ENCODE measurements at places on chromosomes 16 and 17.

DNA sequence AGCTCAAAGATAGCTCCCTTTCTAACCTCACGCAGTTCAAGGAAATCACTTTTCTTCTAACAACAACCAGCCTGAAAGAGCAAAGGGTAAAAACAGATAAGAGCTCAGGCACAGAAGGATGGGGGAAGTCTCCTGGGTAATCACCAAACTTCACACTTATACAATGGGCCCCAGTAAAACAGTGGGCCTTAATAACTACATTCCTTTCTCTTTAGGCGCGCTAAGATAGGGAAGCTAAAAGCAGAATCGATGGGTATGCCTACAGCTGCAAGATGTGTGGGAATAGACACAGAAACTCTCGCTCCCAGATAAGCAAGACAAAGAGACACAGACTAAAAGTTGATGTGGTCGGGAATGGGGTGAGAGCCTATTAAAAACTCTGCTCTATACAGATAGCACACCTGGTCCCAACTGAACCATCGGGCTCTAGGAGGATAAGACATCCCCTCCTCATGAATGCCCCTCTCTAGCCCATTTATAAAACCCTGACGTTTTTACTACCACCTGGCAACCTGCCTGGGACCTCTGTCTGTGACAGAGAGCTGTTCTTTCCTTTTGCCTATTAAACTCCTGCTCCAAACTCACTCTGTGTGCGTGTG lies 826 bp downstream of the LYZL6 start:
- DNase-seq = no peak

- DNase-seq = no peak
Measured at GRCh38 chr17:34614698-34615097, 35.3 kb downstream of the TMEM132E start.

- no peak for DNase-seq
Measured at GRCh38 chr16:47461598-47462266, 601 bp downstream of the PHKB start.

GRCh38 chr17:10737168-10737622 lies 7.4 kb upstream of the TMEM220 start:
- no peak for DNase-seq

DNA sequence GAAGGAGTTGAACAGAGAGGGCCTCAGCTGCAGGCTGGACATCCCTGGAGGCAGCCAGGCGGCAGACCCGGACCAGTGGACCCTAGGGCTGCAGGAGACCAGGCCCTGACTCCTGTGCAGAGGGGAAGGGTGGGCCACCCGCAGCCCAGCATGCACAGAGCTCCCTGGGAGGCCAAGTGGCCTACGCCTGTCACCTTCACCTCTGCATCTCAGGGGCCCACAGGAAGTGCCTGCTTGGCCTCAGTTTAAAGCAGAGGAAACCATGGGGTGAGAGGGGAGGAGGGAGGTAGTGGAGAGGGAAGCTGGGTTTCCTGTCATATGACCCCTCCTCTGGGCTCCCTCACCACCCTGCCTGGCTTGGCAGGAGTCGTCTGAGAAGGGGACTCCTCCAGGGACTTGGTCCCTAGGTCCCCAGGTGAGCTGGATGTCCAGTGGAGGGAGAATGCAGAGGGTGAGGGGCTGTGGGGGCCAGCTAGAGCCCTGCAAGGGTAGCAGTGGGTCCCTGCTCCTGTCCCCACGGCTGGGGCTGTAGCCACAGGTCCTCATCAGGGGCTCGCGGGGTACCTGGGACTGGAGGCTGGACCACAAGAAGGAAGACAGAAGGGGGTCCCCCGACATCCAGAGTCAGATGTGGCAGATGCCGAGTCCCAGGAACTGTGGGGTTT lies at the start of gene TMC8:
Gene TMC8, plus strand, starts transcription at position 335 of the 665 bp plus-strand sequence. CDS start 818 bp downstream, outside the sequence.
- no peak for DNase-seq

DNA sequence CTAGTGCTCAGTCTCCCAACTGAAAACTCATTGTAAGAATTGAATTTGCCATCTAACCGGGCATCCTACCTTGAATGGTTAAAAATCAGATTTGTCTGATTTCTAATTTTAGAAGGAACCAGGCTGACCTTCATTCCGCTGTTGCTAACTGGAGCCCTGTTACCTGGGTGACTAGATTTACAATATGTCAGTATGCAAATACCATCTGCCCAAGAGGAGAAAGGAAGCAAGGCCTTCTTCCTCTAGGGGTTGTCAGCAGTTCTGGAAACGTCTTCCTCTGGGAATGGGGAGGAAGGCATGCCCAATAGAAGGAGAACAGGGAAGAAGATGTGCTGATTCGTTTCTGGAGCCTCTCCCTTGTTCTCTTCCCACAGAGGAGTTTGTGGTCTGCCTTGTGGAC lies 137.9 kb downstream of the PITPNC1 start:
- no peak for DNase-seq

- no peak for DNase-seq
Measured at GRCh38 chr17:50458701-50459676, 9.7 kb downstream of the CHAD start.

- peak; percentile 56 for DNase-seq
Measured at GRCh38 chr16:782766-783403, 5.3 kb downstream of the RPUSD1 start.

DNA sequence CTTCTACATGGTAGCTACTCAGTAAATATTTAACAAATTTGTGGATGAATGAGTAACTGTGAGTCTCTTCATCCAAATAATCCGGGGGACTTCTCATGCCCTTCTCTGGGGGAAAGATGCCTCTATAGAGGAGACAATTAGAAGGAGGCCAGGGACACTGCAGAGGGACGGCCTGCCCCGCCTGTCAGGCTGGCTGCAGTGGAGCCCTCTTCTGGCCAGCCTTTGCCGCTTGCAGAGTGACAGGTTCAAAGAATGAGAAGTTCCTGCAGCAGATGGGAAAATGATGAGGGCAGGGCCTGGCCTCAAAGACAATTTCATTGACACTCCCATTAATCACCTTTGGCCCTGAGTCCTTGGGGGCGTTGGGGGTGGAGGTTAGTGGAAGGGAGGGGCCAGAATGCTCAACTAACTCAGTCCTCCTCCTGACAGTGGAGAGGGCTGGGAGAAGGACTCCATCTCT lies 339.0 kb downstream of the MAF start:
- DNase-seq = no peak

GRCh38 chr17:77613218-77613617 lies 345.3 kb upstream of the TNRC6C start:
- DNase-seq = no peak

DNA sequence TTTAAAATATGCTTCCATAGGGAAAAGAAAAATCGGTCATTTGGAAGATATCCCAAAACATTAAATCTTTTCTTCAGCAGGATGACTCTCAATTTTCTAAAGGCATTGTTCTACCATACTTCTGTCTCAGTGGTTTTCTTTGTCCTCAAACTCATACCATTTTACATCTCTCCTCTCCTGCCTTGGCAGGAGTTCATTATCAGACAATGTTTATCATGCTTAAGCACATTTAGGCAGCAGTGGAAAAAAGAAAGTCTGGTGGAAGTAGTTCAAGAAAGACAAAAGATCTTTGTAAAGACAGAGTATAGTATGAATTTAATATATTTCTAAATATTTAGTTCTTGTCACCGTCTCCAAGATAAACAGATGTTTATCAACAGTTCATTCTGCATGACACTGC lies 68.2 kb downstream of the CDK12 start:
- DNase-seq = no peak

GRCh38 chr17:77740481-77740880 lies 218.0 kb upstream of the TNRC6C start:
- no peak for DNase-seq
